ENCODE measurements at places on chromosomes 4 and X.

DNA sequence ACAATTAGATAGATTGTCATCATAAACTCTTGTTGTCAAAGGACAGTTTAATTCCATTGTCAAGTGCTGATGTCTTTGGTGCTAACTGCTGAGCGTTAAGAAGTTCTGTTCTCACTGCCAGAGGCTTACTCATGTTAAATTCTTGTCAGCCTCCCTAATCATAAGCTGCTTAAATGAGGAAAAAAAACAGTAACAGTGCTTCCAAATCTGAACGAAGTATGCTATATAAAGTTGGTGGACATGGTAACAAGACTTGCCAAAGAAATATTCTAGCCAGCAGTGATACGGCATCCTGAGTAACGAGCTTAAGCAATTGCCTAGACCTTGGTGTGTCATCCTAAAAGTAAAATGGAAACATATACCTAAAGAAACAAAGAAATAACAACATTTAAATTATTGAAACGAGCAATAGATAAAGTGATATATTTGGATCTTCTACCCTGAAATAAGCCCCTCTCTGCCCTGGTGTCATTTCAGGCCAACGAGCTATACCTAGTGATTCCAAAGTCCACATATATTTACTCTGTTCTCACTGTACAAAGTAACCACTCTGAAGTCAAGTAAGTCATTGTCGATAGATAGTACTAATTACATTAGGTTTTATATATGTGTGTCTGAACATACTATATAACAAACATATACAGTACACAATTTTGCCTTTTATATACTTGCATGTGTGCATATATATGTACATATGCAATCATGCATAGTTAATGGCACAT is 339.7 kb upstream of the HS3ST1 start:
- DNase-seq, result no peak

DNA sequence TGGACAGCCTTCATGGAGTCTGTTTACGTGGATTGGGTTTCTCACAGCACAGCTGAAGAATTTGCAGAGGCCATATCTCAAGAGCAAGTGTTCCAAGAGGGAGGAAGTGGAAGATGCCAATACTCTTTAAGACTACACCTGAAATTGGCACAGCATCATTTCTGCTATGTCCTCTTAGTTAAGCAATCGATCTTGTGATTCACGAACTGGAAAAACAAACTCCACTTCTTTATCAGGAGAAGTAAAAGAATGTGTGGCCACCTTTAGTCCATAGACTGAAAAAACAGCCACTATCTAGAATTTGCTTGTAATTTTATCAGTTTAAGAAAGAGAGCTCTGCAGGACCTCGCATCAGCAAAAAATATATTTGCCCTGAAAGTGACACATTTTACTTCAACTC is 473.1 kb upstream of the ATOH1 start:
- no peak for DNase-seq

- DNase-seq, result no peak
Observed at GRCh38 chrX:49147282-49147681, 15.3 kb upstream of the MAGIX start.

GRCh38 chr4:111494971-111495370 is 650.3 kb upstream of the FAM241A start:
- no peak for DNase-seq

- no peak for DNase-seq
Observed at GRCh38 chr4:95838192-95838591, 1.7 kb upstream of the PDHA2 start.

DNA sequence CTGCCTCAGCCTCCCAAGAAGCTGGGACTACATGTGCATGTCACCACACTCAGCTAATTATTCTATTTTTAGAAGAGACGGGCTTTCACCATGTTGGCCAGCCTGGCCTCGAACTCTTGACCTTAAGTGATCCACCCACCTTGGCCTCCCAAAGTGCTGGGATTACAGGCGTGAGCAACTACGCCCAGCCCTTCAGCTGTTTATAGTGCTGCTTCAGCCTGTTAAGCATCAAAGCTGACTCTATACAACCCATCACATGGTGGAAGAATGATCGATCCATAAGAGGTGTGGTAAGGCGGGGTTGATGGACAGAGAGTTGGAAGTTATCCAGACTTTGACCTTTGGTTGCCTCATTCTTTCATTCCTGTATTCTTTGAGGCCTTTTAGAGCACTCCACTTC is 56.2 kb upstream of the RAPGEF2 start:
- DNase-seq, result no peak

DNA sequence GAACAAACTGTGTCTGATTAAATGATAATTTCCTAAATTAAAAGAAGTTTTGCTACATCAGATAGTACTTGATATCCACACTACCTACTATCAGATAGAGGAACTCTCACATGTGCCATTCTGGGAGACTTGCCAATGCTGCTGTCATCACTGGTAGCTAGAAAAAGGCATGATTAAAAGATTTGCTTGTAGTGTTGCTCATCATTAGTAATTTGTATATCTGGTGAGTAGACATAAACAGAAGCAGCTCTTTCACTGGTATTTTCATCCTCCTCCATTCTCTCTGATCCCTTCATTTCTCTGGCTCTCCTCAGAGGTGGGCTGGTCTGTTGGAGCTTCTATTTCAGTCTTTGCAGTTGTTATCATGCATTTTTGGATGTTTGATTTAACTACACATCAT is 56.0 kb downstream of the SPRY1 start:
- peak; percentile 69 for DNase-seq

DNA sequence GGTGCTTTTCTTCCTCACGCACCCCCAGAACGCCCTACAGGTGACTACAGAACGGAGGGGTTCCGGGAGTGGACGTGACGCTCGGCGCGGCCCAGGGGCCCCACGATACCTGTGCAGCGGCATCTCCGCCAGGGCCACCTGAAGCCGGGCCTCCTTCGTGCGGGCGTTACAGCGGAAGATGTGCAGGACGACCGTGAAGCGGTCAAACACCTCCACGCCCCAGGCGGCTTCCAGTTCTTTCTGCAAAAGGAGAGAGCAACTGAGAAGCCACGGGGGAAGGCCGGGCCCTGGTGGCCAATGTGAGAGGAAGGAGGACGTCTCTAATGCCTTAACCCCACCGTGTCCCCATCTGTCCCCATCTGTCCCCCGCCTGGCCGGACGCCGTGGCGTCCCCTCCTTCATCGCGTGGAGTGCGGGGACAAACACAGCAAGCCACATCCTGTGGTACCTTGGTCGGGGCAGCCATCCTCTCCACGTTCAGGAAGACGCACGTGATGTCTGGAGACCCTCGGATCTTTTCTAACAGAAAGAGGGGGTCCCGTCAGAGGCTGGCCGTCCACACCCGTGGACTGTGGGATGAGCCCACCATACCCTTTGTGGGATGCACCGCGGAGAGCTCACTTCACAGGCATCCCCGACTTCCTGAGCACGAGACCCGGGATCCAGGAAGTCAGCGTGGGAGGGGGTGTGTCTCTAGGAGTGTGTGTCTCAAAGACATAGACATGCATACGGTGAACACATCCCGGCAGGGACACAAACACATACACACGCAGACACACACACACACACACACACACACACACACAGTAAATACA is 3.6 kb downstream of the GTPBP6 start:
- no peak for DNase-seq

- DNase-seq, result no peak
Observed at GRCh38 chr4:18630218-18631110, 608.9 kb upstream of the LCORL start.

GRCh38 chrX:131704136-131704695 is 160.3 kb downstream of the OR13H1 start:
- DNase-seq, result no peak

DNA sequence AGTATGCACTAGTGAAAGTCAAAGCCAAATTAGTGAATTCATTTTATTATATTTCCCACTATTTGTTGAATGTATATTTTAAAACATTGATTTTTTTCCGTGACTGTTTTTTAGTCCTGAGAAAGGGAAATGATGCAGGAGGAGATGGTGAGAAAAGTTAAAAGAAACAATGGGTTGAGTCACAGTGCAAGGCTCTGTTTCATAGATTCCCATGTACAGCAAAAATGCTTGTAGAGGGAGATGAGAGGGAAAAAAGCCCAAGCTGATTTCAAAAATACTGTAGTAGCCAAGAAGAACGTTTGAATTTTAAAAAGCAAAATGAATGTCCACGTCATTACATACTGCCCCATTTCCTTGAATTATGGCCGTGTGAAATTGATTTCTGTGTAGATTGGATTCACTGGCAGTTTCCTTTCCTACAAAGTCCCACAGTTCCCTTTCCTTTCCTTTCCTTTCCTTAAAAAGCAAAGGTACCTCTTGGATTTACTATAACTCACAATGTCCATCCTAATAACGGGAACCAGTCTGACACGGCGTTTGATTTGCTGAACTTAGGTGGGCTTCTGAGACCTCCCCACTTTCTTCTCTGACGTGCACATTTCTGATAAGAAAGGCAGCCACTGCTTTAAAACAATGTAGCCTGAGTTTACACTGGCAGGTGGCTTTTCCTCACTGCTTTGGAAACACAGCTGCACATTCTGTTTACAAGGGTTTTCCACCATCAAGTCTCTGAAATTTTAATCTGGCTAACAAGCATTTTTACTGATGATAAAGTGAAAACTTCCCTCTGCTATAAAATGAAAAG is 63.7 kb downstream of the SPCS3 start:
- DNase-seq, result no peak

- no peak for DNase-seq
Observed at GRCh38 chrX:40887476-40887875, 152.1 kb upstream of the MED14 start.

GRCh38 chr4:74317616-74318246 is 9.5 kb downstream of the EPGN start:
- no peak for DNase-seq

- no peak for DNase-seq
Observed at GRCh38 chrX:18931972-18932371, 51.9 kb downstream of the PHKA2 start.

DNA sequence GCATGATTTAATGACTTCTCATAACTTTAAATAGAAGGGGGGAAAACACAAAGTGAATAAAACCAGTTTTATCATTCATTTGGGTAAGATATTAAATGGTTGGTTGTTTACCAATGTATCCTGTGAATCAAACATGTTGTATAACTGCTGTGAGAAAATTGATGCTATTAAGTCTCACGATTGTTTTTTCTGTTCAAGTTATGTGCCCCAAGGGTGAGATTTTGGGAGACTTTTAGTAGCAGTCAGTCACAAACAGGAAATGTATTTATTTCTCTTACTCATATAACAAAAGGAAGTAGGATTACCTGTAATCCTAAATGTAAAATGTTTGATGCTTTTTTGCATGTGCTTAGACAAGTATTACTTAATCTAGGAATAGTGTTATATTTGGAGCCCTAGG is 39.2 kb downstream of the MTHFD2L start:
- DNase-seq, result no peak

Data from epithelial cell of proximal tubule (primary cell).